Natural killer cell (primary cell): ENCODE measurements at places on chromosomes 16 and 17.

DNA sequence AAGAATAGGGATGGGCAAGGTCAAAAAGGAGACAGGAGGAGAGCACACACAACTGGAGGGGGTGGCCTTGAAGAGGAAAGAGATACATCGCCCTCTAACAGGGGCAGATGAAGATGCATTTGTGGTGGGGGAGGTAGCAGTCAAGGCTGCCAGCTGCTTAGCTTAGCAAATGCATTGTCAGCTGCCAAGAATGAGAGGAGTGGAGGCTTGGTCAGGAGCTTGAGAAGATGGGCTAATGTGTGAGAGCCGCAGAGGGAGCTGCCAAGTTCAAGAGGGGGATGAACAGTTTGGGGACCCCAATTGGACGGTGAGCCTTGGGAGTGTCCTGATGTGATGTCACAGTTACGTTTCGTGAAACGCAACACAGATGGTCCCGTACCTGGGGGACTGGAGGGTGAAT lies 28.9 kb upstream of the GNA13 start:
- DNase-seq: no peak

GRCh38 chr17:61524319-61524718 lies 66.7 kb downstream of the NACA2 start:
- no peak for DNase-seq

DNA sequence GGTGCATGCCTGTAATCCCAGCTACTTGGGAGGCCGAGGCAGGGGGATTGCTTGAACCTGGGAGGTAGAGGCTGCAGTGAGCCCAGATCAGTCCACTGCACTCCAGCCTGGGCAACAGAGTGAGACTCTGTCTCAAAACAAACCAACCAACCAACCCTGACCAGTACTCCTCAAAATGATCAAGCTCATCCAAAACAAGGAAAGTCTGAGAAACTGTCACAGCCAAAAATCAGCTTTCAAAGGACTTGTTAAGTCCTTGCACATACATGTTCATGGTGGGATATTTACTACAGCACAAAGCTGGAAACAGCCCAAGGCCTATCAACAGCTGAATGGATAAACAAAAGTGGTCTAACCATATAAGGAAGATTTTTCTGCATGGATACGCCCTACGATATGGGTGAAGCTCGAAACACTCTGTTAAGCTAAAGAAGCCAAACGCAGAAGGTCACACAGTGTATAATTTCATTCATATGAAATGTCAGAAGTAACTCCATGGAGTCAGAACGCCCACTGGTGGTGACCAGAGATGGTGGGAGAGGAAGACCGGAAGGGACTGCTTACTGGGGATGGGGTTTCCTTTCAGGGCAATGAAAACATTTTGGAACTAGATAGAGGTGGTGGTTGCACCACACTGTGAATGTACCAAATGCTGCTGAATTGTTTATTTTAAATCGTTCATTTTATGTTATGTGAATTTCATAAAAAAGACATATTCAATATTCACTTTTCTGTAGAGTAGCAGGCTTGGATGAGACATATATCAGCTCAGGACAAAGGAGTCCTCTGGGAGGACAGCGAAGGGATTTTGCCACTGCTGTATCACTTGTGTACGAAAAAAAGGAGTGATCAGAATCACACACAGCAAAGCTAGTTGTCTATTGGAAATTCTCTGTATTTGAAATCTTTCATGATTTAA lies 17.7 kb downstream of the CCL17 start:
- DNase-seq: no peak

DNA sequence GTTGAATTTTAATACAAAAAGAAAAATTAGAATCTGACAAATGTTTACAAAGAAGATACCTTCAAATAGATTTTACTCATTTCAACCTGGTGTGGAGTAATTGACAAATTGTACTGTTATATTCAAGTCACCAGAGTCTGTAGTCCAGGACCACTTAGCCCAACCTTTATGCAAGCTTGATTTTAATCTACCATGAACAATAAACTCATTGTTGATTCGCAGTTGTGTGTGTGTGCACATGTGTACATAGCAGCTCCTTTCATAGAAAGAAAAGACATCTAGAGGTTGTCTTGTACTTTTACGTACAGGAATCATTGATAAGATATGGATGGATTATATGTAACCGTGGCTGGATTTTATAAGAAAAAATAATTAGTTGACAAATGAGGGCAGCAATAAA lies 20.7 kb upstream of the LRRC37A start:
- DNase-seq: no peak

- DNase-seq: no peak
Observed at GRCh38 chr17:82407255-82407654, 10.9 kb upstream of the HEXD start.

- DNase-seq: no peak
Observed at GRCh38 chr16:89038221-89038721, 55.4 kb upstream of the ACSF3 start.

GRCh38 chr17:325270-326009 lies 27.2 kb downstream of the RPH3AL start:
- DNase-seq: no peak
